ENCODE measurements at places on chromosomes 11 and 22.
A peak's percentile ranks its signal among the peaks of the same experiment; 100 is the strongest.

GRCh38 chr11:69125861-69126260 lies 29.9 kb upstream of the SMIM38 start:
- DNase-seq, result no peak

DNA sequence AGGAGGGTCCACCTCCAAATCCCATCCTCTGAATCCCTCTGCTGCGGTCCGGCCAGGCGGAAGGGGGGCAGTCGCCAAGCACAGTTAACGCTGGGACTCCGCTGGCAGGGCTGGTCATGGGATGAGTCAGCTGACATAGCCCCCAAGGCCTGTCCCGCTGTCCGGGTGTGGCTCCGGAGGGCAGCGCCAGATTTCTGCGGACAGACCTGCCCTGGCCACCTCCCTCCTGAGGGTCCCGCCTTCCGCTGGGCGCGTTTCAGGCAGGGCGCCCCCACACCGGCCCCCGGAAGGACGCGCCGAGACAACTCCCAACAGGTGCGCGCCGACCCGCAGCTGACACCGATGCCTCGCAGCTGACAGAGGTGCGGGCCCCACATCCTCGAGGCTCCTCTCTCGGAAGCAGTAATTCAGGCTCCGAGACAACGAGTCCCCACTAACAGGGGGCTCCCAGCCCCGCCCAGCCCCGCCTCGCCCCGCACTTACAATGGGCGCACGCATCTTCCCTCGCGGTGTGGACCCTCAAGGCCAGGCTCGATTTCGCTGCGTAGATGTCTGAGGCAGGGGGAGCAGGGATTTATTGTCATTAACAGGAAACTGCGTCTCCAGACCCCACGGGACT lies 607 bp downstream of the PLAAT3 start:
- DNase-seq, result no peak

GRCh38 chr11:130069659-130070108 lies at the start of gene APLP2:
APLP2 (plus strand) TSS chr11:130069894; CDS start chr11:130069978, 84 bp downstream.
- peak; percentile 96 for DNase-seq

GRCh38 chr22:45575607-45576272 lies 73.1 kb downstream of the FBLN1 start:
- DNase-seq, result no peak

DNA sequence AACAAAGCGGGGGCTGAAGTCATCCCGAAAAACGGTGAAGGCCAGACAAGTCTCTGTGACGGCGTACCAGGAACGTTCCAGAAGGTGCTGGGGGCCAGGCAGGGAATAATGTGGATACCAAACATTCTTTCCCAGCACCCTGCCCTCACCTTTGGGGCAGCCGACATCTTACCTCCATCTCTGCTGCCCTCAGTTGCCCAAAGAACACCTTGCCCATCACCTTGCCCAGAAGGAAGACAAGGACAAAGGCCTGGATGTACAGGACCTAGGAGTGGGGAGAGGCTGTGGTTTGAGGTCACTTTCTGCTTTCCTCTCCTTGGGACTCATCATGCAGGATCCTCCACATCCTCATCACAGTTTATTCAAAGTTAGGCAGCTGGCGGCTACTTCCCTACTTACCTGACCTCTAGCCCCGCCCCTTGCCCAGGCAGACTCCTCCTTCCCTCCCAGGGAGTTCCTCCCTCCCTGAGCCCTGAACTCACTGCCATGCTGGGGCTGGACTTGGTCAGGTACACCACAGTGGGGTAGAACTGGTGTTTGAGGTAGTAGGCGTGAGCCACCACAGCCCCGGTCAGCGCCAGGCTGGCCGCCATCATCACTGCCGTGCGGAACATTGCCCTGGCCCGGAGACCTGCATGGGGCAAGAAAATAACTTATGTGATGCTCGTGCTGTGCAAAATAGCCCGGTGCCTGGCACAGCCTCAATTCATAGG lies 1.2 kb downstream of the SYVN1 start:
- no peak for DNase-seq

DNA sequence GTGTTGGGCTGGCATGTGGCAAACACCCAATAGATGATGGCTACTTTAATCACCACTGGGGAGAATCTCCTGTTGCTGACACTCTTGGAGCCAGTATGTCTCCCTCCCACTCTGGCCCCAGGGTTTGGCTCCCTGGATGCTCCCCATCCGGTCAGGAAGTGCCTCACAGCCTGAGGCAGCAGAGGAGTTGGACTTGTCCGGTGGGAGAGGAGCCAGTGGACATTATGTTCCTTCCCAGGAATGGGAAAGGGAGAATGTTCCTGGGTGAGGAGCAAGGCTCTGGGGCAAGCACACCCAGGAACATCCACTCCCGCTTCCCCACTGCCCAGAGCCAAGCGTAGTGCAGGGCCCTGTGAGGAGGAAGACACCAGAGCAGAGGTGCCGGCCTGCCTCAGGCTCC lies 84.6 kb upstream of the NAV2 start:
- no peak for DNase-seq

- DNase-seq, result no peak
Measured at GRCh38 chr11:60375316-60375715, 3.0 kb upstream of the MS4A7 start.

DNA sequence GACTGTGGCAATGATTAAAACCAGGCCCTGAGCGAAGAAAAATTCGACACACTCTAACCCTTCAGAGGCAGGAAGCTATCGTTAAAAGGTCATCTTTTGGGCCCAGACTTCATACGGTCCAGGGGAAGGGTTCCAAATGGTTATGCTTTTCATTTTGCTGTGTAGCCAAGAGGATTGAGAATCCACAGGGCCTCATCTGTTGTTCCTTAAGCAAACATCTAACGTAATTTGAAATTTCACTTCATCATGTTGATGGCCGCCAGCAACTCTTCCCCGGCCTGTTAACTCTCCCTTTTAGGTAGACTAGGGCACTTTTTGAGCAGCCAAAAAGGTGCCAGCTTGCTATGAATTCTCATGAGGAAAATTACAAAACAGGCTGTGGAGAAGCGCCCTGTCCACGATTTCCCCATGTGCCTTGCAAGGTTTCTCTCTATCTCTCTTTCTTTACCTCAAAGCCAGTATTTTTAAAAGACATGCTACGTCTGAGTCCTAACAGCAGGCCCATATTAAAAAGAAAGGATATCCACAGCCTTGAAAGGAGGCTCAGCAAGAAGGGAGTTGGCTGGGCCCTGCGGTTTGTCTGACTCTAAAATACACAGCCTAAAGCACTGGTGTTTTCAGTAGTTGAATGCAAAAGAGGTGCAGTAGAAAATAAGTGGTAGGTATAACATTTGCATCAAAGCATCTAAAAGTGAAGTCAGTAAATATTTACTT lies 356.3 kb upstream of the NARS2 start:
- no peak for DNase-seq

- no peak for DNase-seq
Measured at GRCh38 chr11:65586676-65587075, 8.9 kb downstream of the KCNK7 start.

DNA sequence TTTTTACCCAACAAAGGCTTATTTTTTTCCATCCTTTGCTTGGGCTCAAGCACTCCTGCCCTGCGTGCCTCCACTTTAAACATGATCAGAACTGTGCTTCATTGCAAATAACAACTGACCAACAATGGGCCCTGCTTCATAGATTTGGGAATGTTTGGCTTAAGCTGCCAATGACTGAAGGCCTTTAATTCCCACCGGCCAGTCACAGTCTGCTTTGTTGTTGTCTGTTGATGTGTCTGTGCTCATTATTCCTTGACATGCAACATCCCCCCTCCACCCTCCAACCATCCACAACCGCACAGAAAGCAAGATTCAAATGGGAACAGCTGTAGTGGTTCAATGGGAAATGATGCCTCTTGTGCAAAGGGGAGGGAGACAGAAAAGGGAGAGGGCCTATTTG lies 23.0 kb downstream of the PAX6 start:
- DNase-seq, result no peak

DNA sequence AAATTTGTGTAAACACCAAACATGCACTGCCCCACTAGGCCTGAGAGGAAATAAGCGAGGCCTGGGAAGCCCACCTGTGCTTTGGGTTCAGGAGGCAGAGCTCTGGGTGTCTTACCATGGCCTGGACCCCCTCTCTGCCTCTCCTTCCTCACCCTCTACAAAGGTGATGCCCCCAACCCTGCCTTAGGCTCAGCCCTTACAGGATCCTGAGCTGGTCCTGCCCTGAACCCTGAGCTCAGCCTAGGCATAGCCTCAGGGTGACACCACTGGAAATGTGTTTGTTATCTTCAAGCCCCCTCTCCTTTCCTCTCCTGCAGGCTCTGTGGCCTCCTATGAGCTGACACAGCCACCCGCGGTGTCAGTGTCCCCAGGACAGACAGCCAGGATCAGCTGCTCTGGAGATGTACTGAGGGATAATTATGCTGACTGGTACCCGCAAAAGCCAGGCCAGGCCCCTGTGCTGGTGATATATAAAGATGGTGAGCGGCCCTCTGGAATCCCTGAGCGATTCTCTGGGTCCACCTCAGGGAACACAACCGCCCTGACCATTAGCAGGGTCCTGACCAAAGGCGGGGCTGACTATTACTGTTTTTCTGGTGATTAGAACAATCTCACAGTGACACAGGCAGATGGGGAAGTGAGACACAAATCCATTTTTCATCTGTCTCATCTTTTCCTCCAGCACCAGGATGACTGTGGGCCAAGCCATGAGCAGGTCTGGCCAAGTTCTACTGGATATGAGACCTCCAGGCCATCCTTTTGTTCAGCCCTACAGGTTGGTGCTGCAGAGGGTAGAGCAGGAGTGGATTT lies 117.8 kb downstream of the GGTLC2 start:
- no peak for DNase-seq
